ENCODE measurements at places on chromosomes 12 and 14.

GRCh38 chr14:106372870-106373652, 846.7 kb downstream of the TMEM121 start:
- peak; percentile 90 for DNase-seq

GRCh38 chr12:54032627-54033100, at the start of gene HOXC5:
TSS of gene HOXC5 (plus strand) at chr12:54033050. CDS start at chr12:54033123, 73 bp downstream.
- peak; percentile 55 for DNase-seq

- DNase-seq, result no peak
These were observed 164.0 kb downstream of the PELI2 start for GRCh38 chr14:56282179-56282578.

DNA sequence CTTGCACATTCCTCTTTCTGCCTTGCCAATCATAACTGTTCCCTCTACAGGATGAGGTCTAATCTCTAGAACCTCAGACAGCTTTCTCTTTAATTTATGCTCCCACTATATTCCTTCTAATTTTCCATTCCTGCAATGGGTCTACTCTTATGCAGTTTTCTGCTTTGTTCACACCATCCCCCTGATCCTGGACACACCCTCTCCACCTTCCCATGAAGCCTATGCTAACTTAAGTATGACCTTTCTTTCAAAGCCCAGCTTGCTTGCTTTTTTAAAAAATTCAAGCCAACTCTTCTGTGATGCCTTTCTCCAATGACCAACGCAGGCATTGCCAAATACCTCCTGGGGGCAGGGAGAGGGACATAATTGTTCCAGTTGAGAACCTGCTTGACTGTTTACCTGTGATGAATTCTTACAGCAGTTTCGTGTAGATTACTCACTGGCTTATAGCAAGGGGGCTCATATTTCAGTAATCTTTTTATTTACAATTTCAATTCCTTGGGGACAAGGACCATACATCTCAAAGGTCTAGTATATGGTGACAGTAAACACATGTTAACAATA, 7.8 kb downstream of the SLC38A1 start:
- no peak for DNase-seq

GRCh38 chr12:1724250-1724649, 33.4 kb downstream of the ADIPOR2 start:
- no peak for DNase-seq

GRCh38 chr12:64080319-64081007, 141.6 kb downstream of the KICS2 start:
- DNase-seq, result no peak

- no peak for DNase-seq
These were observed 252.4 kb downstream of the ITPR2 start for GRCh38 chr12:26580619-26581018.

- DNase-seq, result peak; percentile 63
These were observed 180.5 kb downstream of the CAND1 start for GRCh38 chr12:67449591-67450052.

GRCh38 chr14:53714495-53715192, 242.0 kb downstream of the BMP4 start:
- no peak for DNase-seq

- no peak for DNase-seq
These were observed 742.2 kb downstream of the VRK1 start for GRCh38 chr14:97539411-97539795.

GRCh38 chr14:29215853-29216252, 449.3 kb downstream of the FOXG1 start:
- DNase-seq, result no peak

GRCh38 chr14:32319368-32320049, 9.6 kb upstream of the AKAP6 start:
- no peak for DNase-seq

- DNase-seq, result peak; percentile 70
These were observed 52.3 kb upstream of the TMEM263 start for GRCh38 chr12:106903241-106903945.

- no peak for DNase-seq
These were observed 242.5 kb upstream of the ARHGAP5 start for GRCh38 chr14:31834616-31835015.

DNA sequence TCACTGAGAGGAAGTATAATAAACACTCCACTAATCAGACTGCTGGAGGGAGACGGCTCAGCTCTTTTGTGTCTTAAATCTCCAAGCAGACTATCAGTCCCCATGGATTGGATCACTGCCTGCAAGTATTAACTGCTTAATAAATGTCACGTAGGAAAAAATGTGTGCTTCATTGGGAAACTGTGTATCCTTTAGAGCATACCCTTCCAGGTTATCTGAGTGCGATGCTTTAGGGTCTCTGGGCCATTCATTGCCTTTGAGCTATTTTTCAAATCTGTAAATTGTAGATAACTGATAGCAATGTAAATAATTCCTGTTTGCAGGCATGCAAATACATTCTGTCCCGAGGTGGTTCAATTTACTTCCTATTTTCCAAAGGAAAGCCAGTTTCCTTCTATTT, 45.0 kb upstream of the VASH1 start:
- DNase-seq, result no peak

DNA sequence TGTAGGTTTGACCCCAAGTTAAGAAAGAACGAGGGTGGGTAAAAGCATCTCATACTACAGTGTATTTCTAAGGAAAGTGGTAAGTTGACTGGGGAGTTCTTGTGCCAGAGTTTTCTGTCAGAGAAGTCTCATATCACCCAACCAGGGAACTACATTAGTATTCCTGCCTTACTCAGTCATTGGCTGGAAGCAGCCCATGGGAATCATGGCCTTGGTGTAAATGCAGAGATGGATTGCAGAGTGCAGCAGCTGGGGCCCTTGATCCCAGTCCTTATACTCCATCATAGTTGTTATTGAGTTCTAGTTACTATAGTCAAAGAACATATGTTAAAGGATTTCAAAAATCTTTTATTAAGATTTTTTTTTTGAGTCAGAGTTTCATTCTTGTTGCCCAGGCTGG, 105.8 kb downstream of the MNAT1 start:
- DNase-seq, result no peak

DNA sequence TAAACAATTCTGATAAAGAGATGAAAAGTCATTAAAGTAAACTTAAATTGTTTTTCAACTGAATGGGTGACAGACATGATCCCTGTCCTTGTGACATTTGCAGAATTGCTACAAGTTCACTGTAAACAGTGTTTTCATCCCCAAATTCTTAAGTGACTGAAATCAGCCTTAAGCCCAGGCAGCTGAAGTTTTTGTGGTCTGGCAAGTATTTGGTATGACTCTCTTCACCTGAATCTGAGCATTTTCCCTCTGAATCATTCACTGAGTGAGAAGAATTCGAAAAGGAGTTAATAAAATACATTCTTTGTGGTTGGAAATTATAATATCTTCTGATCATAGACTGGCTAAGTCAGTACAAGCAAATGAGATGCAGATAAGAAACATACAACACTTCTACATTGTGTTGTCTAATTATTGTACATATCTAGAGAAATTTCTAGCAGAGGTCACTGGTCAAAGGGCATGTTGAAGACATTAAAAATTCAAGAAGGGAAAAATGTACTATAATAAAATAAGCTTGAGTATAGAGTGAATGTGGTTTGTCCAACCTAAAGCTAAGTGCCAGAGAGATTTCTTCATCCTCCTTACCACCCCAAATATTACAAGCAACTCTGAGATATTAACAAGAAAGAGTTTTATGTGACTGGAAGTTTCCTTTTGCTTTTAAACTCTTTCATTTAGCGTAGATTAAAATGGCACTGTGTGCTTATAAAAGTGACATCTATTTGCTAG, 177.8 kb upstream of the DIO2 start:
- no peak for DNase-seq

- no peak for DNase-seq
These were observed 3.1 kb downstream of the YAF2 start for GRCh38 chr12:42234970-42235369.

DNA sequence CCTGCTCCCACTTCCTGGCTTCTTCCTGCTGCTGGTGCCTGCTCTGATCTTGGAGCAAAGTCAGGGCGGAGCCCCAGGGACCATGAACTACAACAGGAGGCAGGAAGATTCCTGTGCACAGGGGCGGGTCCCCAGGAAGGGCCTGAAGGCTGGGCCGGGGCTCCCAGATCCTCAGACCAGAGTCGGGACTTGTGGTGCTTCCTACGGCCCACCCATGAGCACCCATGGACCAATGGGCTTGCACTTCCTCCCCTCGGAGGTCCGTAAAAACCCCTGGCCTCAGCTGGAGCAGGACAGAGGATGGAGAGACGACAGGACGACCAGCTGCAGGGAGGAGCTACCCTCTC, 1287.1 kb downstream of the TMEM121 start:
- DNase-seq, result no peak

DNA sequence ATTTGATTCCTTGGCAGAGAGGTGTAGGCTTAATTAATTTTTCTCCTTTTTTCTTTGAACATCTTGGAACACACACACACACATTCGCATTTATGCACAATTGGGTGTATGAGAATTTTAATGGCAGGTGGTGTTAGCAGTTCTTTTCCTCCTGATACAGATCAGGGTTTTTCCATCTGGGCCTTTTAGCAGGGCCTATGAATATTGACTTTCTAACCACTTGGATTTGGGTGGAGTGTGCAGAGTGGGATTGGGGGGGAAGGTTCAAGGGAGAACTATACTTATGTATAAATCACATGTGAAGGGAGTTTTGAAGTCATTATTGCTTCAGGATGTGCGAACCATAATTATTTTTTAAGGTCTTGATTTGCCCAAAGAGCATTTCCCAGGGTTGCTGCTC, 28.9 kb downstream of the NTF3 start:
- no peak for DNase-seq

- no peak for DNase-seq
These were observed 732.5 kb downstream of the GALC start for GRCh38 chr14:87260460-87260859.

- no peak for DNase-seq
These were observed 249.5 kb downstream of the APAF1 start for GRCh38 chr12:98894412-98895085.

DNA sequence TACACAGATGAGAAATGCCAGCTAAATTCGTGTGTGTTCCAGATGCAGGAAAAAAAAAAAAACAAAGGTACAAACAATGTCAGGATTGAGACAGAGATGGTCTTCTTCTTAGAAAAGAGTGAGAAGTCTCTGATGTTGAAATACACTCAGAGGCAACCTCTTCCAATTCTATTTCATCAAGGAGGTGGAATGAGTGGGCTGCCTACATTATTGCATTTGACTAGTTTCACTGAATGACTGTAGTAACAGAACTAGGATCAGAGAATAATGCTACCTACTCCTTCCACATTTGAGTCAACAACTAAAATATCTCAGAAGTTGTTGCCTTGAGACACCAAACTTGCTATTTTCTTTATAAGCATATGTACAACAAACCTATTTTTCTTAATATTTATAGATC, 1332.2 kb upstream of the FLRT2 start:
- DNase-seq, result no peak

DNA sequence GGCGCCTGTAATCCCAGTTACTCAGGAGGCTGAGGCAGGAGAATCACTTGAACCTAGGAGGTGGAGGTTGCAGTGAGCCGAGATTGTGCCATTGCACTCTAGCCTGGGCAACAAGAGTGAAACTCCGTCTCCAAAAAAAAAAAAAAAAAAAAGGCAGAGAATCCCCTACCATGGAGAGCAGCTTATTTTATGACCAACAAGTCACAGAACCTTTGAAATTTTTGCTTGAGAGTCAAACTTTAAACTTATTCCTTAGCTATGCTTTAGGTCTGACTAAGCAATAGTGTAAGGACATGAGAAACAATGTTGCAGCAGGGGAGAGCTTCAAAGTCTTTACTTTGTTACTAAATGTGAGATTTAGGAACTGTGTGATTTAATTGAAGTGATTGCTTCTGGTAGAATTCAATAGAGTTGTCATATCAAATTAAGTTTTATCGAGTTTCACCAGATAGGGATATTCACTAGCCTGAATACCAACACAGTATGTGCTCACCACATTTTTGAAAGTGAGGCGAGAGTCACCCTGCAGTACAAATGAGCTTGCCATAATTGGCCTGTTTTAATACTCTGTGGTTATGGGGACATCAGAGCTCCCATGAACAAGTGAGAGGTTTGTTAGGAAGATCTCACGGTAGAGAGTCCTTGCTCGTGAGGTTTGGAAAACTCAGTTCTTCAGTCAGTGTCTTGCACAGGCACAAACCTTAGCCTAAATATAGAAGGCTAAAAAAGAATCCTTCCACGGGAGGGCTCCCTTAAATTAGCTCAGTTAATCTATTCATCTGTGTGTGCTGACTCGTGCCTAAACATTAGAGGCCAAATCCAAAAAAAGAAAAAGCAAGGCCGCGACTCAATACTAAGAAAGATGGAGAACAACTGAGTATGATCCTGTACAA, 108.6 kb downstream of the SAMD4A start:
- no peak for DNase-seq

GRCh38 chr14:33510063-33510481, 440.8 kb downstream of the EGLN3 start:
- DNase-seq, result no peak

- DNase-seq, result no peak
These were observed 102.1 kb downstream of the BCL11B start for GRCh38 chr14:99169776-99170356.

- no peak for DNase-seq
These were observed 766.2 kb downstream of the FLRT2 start for GRCh38 chr14:86296173-86296572.

DNA sequence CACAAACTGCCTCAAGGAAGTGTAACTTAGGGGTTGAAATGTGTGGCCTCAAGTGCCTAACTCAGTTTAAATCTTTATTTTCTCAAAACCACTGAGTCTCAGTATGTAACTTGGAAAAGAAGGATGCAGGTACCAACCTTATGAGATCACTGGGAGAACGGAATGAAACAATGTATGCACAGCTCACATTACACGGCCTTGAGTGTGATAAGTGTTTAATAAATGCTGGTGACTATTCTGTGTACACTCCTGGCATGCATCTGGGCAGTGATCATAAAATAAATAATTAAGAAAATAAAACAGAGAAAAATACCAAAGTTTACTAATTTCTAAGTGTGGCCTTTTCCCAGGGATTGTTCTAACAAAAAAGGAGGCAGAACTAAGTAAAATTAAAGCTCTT, 974.5 kb upstream of the FLRT2 start:
- no peak for DNase-seq

DNA sequence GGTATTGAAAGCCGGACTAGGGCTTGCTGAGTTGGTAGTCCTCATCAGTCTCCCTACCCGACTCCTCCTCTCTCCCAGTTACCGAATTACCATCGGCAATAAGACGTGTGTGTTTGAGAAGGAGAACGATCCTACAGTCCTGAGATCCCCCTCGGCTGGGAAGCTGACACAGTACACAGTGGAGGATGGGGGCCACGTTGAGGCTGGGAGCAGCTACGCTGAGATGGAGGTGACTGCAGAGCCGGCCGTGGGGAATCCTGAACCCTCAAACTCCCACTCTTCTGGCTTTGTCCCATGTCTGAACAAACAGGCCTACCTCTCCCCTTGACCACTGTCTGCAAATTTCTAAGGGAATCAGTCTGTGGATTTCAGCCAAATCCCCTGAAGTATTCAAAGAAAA, 82.9 kb downstream of the ACACB start:
- DNase-seq, result no peak
